ENCODE measurements at places on chromosomes 12 and 14.

GRCh38 chr14:84622357-84622756, 907.6 kb upstream of the FLRT2 start:
- no peak for DNase-seq

DNA sequence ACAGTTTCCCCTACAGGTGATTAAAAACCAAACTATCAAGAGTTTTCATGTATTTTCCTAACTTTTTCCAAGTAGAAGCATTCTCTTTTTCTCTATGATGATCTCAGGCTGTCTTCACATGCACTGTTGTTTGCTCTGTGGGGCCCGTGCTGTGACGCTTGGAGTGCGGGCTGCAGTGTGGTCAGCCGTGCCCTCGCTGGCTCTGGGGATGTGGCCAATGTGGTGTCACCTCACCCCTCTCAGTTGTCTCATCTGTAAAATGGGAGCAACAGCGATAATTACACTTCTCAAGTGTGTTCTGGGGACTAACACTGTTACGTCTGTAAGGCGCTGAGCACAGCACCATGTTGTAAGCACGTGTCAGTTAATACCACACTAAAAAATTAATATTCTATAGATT, 28.6 kb downstream of the DDX51 start:
- DNase-seq, result no peak

DNA sequence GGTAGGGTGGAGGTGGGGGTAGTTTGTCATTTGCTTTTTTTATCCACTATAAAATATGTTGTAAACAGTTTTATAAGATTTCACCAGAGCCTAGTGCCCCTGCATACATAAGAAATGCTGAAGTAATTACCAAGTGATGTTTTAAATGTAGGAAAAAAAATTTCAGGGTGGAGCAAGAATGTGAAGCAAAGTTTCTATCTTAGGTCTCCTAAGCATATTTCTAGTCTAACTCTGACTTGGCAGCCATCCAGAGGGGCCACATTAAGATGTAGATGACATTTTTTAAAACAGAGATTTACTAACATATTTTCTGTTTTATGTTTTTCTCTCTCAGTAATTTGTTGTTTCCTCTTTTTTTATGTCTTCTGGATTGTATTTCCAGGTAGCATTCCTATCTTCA, 15.8 kb upstream of the KRAS start:
- no peak for DNase-seq

DNA sequence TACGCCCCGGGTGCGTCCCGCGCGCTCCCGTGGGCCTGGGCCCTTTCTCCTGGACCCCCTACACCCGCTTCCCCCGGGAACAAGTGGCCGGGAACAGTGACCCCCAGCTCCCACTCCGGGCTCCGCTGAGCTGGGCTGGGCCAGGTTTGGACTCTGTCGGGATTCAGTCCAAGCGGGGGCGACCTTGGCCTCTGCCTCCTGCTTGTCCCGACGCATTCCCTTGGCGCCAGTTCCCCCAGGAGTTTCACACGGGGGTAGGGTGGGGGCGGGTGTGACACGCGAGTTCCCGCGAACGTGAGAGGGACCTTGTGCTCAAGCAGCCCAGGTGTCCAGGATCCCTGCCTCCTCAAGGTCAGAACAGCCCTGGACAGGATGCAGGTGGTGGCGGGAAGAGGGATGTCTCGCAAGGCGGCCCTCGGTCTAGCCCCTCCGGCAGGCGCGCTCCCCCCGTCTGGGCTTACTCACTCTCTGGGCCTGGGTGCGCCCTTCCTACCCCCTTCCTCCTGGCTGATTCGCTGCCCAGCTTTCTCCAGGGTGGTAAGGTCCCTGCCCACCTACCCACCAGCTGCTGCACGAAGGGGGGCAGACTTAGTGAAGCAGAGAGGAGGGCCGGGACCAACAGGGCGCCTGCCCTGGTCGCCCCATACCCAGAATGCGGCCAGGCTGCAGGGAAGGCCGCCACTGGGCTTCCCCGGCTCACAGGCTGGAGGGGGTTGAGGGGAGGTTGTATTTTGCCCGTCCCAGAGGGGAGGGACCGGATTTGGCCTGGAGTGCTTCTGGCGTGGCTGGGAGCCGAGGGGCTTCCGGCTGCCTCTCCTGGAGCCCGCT, 862 bp downstream of the CRIP2 start:
- DNase-seq, result no peak

DNA sequence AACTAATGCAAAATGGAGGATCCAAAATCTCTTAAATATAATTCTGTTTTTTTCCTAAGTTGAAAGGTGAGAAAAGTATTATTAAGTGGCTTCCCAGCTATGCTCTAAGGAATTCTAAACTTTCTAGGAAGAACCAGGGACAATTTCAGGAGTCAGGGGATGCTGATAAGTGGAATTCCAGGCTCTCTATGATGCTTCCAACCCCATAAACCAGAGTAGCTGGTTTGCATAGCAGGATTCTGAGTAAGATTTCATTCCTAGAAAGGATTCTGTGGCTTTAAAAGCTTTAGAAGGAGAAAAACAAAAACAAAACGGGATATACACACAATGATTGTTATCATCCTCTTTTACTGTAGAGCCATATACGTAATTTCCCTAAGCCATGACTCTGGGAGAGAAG, 93.9 kb downstream of the SLC16A7 start:
- no peak for DNase-seq

GRCh38 chr12:76422543-76423438, 74.6 kb upstream of the BBS10 start:
- no peak for DNase-seq

DNA sequence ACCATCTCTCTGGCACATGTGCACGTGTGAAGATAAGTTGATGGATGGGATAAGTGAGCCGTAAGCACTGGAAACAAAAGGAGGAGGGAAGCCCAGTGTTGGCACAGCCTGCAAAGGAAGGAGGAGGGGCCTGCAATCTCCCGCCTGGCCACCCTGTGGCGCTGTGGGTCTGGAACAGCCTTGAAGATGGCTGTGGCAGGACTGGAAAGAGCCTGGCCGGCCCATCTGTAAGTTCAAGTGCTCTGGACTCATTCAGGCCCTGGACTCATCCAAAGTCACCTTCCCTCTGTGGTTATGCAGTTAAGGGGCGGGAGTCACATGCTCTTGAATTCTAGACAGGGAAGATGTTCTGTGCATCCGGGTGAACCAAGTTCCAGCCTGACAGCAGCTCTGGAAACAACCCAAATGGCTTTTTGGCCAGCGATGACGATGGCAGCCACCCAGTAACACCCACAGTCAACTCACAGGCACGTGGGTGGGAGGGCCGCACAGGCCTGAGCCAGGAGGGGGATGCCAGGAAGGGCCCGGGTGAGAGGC, 50.4 kb downstream of the CHGA start:
- no peak for DNase-seq

- no peak for DNase-seq
Measured at GRCh38 chr12:53478865-53479264, 20.4 kb downstream of the MAP3K12 start.

DNA sequence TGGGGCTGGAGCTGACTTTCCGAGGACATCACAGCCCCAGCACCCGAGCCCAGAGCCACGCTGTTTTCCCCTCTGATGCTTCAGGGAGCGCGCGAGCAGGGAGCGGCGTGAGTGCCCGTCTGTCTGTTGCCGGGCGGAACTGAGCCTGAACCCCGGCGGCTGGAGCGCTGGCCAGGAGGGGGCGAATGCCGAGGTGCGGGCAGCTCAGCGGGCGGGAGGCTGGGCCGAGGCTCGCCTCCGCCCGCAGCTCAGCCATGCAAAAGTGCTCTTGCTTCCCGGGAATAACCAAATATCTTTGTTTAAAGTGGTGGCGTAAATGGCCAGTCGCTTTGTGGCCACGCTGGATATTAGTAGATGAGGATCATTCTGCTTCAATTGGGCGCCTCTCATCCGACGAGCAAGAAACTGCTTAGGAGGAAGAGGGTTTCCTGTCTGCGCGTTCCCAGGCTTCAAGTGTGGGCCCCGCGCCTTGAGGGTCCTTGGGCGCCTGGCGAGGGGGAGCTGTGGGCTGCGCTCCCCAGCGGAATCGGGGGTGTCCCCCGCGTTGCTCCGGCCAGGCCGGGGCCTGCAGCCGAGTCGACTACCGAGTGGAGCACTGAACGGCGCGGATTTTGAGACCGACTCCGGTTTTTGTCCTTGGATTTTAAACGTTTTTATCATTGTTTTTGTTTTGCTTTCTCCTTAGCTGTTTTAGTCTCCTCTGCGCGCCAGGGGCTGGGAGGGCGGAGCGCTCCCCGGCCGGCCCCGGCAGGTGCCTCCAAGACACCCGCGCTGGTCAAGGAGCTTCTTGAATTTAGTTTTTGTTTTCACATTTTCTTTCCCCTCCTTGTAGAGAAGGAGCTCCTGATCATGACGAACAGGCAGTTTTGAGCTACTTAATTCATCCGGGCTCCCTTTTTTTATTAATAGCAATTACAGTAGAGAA, 831 bp upstream of the NKX2-1 start:
- no peak for DNase-seq

- no peak for DNase-seq
Measured at GRCh38 chr14:63712123-63712522, 15.7 kb downstream of the SGPP1 start.
